Suppressor macrophage treated with lipopolysaccharide for 1 hour (primary cell): ENCODE measurements at places on chromosomes 2 and 18.
A peak's percentile ranks its signal among the peaks of the same experiment; 100 is the strongest.

- no peak for DNase-seq
Observed at GRCh38 chr18:14092625-14093306, 39.5 kb downstream of the ZNF519 start.

DNA sequence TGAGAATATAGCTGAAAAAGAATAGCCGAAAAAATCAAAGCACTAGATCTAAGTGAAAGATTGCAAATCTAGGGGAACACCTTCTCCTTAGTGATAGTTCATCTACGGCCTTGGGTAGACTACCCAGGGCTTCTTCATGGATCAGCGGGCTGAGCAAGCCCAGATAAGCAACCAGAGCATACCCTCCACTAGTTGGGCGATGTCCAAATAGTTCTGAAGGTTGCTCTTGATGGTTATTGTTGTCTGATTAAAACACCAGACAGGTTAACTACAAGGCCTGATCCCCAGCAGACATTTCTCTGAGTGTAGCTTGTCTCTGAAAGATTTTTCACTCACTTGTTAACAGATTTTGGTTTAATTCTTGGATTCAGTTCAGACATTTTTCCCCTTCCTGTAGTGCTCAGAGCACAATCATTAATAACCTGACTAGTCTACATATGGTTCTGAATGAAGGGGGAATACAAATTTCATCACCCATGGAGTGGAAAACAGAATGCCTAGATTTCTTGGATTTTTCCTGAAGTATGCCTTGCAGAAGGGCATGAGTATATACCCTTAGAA lies 99.6 kb downstream of the BABAM2 start:
- DNase-seq = no peak

GRCh38 chr18:48831113-48831759 lies 119.5 kb downstream of the SMAD7 start:
- no peak for DNase-seq

- DNase-seq = no peak
Observed at GRCh38 chr2:71063216-71063615, 5.2 kb upstream of the NAGK start.

DNA sequence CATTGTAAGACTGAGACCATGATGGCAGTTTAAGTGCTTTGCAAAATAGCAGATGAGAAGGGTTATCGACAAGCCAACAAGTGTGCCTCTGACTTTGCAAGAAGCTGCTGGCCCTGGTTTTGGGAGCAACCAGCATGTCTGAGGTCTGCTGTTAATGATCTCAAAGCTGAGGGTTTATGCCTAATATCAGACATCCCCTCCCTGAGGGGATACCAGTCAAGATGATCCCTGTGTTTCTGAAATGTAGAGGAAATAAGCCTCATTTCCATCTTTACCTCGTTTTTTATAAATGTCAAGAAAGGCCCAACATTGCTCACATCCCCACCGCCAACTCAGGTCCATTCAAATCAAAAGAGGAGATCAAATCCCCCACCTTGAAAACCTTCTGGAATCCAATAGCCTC lies 120.6 kb downstream of the MYCN start:
- DNase-seq = no peak

DNA sequence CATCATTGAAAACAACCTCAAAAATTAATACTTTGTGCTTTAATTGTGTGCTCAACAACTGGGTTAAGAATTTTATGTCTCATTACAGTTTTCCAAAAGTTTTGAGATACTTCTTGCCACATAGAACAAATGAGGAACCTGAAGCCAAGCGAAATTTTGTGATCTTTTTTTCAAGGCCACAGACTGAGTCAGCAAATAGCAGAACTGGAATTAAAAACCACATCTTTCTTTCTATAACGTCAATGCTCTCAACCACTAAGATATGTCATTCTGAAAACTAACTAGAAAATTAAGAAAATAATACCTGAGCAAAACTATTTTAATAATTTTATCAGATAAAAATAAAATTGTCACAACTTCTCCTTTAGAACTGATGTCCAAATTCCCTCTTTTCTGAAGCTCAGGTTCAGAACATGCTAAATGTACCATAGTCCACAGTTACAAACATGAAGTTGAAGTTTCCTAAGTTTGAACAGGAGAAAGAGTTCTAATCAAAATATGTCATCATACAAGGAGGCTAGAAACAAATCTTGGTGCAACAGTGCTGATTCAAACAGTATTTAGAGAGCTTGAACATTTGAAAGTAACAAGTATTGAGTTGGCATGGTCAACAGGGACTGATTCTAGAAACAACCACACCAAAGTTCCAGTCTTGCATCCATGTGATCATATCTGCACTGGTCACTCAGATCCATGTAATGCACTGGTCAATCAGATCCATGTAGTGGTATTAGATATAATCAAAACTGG lies 27.6 kb upstream of the CALCRL start:
- peak; percentile 84 for DNase-seq

DNA sequence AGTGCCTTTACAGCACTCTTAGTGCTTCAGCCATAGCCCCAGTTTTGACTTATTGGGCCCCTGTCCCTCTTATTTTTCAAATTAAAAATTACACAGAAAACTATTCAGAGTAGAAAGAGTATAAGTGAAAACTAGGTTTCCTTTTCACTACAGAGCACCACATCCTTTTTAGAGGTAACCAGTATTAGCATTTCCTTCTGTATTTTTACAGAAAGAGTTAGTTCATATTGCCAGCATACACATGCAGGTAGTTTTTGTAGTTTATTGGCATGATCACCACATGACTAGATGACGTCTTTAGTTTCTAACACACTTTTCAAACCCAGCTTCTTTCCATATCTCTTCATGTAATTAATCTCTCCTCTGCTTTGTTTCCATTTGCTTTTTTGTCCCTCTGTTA lies 66.4 kb downstream of the UBE2E3 start:
- DNase-seq = no peak

- no peak for DNase-seq
Observed at GRCh38 chr2:69116438-69116837, 103.5 kb downstream of the ANTXR1 start.

DNA sequence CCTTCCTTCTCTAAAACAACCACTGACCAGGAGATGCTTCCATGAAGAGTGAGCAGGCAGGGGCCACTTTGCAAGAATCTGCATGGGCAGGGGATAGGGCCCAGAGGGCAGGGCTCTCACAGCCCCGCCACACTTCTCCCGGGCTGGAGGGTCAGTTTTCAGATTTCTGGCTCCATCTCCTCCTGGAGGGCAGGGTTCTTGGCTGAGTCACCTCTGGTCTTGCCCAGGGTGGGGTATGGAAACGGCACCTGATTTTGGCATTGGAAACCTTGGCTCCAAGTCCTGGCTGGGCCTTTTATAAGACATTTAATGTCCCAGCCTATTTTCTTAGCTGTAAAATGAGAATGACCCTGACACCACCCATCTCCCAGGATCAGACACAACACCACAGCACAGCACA lies 27.6 kb upstream of the ASPRV1 start:
- no peak for DNase-seq

- DNase-seq = no peak
Observed at GRCh38 chr2:173803449-173803848, 161.7 kb downstream of the SP3 start.

DNA sequence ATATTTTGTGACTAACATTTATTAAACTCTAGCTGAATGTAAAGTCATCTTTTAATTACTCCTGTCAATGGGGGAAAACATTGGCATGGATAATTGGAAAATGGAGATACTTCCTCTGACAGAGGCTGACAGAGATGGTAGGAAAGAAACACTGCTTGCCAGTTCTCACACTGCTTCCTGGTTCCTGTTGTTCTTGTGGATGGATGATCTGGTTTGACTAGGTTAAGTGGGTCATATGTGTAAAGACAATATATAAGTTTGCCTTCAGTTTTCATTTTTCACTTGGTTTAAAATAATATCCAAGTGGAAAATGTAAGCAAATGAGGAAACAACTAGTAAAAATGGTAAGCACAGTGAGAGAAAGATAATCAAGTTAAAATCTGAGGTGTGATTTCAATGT lies 188.8 kb upstream of the CWC22 start:
- DNase-seq = no peak

DNA sequence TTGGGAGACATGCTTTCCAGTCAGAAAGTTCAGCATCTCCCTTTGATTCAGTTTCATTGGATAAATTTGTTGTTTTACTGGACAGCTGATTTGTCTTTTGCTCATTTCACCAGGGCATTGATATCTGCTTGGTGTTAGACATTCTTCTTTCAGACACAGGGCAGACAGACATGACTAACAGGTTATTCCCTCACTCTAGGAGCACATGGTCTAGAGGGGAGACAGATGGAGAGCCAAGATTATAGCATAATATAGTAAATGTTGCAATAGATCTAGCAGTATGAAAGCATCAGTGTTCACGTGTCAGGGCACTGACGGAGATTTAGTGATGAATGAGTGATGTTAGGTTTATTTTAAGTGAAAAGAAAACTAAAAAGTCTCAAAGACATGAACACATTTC lies 187.0 kb upstream of the CYRIA start:
- DNase-seq = no peak

- DNase-seq = peak; percentile 48
Observed at GRCh38 chr18:23703057-23703986, 14.1 kb downstream of the LAMA3 start.

GRCh38 chr18:22108674-22109073 lies 60.7 kb upstream of the GATA6 start:
- no peak for DNase-seq

DNA sequence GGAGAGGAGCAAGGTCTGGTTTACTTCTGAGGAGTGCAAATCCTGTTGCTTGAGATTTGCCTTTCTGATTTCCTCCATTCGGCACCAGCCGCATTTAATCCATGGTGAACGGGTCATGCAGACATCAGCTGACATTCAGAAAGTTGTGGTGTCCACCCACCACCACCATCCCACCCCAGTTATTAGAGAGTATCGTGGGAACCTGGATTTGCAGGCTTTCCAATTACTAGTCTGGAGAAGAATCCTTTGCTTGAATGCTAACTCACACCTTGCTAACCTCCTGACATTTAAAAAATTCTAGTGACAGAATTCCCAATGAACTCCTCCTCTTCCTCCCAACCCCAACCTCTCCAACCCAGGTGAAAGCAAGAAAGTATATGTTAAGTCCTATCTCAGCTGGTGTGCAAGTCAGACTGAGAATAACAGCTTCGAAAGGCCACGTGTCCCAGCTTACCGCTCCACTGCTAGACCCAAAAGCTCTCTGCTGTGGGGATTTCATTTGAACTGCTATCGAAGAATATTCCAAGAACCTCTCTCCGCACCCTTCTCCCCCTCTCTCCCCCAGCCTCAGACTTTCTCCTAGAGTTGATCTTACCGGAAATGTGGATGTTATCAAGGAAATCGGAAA lies 17.7 kb downstream of the BCL11A start:
- no peak for DNase-seq

- no peak for DNase-seq
Observed at GRCh38 chr2:1930376-1930775, 186.1 kb upstream of the PXDN start.

GRCh38 chr2:237909801-237910475 lies 50.5 kb downstream of the RAMP1 start:
- no peak for DNase-seq

DNA sequence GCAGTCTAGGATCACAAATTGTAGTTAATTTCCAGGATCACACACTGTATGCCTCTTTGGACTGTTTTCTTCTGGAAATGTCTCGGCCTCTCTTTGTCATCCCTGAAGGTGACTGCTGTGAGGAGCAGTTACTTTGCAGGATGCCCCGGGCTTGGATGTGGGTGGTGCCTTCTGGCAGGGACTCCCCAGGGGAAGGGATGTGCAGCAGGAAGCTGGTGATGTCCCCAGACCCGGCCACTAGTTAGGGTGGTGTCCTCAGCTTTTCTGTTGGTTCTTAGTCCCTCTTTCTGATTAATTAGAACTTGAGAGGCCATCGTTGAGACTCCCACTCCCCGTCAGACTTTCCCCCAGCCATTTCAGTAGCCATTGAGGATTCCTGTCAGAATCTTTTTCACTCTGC lies 286.6 kb upstream of the HDAC4 start:
- DNase-seq = peak; percentile 4

DNA sequence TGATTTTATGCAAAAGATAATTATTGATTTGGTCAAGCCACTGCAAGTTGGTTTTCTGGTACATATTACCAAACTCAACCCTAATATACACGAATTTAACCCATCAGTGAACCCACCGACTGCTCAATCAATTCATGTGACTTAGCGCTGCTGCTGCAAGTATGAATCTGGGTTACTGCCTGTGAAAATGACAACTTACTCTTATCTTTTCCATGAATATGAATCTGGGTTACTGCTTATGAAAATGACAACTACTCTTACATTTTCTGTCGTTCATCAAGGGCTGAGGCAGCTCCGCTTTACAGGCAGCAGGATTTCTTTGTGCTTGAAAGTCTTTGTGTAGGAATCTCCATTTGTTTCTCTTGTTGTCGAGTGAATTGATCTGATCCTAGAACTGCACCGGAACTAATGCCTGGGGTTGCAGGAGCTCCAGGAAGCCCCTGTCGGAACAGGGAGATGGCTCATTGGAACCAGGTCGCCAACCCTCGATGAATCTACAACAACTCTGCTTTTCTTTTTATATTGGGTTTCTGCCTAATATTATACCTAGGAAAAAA lies 22.1 kb upstream of the ALKAL2 start:
- DNase-seq = no peak

GRCh38 chr18:23163786-23164533 lies 28.7 kb downstream of the CABLES1 start:
- DNase-seq = no peak

DNA sequence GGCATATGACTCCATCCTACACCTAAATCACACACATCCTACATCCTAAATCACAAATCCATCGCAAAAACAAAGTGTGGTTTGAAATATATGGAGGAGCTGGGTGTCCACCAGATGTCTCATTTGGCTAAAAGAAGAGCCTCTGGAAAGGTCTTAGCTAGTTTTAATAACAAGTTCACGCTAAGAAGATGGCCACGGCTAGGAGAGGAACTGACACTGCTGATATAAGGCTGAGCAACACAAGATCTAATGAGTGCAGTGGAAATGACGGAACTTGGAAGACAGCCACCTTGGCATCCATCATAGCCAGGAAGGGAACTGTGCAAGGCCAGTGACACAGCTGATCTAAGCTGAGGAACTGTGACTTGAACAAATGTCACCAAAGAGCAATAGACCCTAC lies 60.0 kb upstream of the AGAP1 start:
- DNase-seq = no peak

- no peak for DNase-seq
Observed at GRCh38 chr2:9653485-9654271, 22.9 kb upstream of the YWHAQ start.

GRCh38 chr2:122366969-122367645 lies 611.7 kb downstream of the TSN start:
- DNase-seq = no peak

DNA sequence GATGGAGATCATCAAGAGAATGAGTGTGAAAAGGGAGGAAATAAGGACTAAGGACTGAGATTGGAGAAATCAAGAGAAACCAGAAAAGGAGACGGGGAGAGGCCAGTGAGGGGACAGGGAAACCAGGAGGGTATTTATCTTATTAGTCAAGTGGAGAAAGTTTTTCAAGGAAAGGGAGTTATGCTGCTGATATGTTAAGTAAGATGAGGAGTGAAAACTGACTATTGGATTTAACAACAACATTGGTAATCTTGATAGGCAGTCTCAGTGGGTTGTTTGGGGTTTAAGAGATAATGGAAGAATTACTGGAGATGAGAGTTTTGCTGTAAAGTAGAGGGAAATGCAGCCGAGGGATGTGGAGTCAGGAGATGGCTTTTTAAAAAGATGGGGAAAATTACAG lies 30.6 kb downstream of the PIKFYVE start:
- no peak for DNase-seq

- no peak for DNase-seq
Observed at GRCh38 chr2:225275443-225275842, 124.1 kb upstream of the NYAP2 start.

- DNase-seq = no peak
Observed at GRCh38 chr18:55088000-55088401, 128.7 kb upstream of the CCDC68 start.

GRCh38 chr2:210480079-210480478 lies 3.5 kb upstream of the LANCL1 start:
- no peak for DNase-seq
